T-helper 2 cell (primary cell): ENCODE measurements at places on chromosomes 6 and 20.

GRCh38 chr6:120805276-120805675 lies 529.0 kb downstream of the TBC1D32 start:
- DNase-seq, result no peak

GRCh38 chr6:34671367-34671766 lies 25.2 kb downstream of the ILRUN start:
- no peak for DNase-seq

- no peak for DNase-seq
Observed at GRCh38 chr6:157128235-157128775, 195.0 kb downstream of the TMEM242 start.

GRCh38 chr6:147530132-147531060 lies 21.9 kb downstream of the SAMD5 start:
- no peak for DNase-seq

GRCh38 chr20:56943946-56944945 lies 315.1 kb downstream of the TFAP2C start:
- DNase-seq, result no peak

DNA sequence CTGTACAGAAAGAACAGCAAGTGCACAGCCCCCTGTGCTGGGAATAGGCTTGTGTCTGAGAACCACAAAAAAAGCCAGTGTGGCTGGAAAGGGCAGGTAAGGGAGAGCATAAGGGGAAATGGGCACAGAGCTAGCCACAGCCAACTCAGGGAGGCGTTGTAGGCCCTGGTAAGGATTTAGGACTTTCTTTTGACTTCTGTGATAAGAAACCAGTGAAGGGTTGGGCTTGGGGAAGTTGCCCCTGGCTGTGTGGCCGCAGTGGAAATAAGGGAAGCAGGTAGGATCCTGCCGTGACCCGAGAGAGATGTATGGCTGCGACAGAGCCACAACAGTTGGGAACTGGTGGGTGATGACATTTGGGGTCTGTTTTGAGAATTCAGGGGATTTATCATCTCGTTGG lies 30.0 kb upstream of the PHACTR2 start:
- no peak for DNase-seq

DNA sequence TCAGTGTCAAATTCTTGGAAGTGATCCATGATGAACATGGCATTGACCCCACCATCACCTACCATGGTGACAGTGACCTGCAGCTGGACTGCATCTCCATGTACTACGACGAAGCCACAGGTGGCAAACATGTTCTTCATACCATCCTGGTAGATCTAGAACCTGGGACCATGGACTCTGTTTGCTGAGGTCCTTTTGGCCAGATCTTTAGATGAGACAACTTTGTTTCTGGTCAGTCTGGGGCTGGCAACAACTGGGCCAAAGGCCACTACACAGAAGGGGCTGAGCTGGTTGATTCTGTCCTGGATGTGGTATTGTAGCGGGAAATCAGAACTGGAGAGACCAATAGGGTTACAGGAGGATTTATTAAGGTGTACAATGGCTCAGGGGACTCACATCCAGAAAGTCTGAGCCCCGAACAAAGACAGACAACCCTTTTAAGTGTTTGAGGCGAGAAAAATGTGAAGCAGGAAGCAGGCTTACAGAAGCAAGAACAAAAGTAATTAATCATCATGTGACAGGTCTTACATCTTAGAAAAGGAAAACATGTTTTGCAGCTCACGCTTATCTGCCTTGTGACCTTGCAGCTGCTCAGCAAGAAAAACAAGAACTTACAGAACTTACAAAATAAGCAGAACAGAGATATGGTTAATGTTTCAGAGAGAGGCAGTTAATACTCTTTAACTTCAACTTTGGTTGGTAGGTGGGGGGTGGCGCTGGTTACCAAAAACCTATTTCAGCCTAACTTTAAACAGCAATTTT lies 58.8 kb upstream of the MOCS1 start:
- no peak for DNase-seq

DNA sequence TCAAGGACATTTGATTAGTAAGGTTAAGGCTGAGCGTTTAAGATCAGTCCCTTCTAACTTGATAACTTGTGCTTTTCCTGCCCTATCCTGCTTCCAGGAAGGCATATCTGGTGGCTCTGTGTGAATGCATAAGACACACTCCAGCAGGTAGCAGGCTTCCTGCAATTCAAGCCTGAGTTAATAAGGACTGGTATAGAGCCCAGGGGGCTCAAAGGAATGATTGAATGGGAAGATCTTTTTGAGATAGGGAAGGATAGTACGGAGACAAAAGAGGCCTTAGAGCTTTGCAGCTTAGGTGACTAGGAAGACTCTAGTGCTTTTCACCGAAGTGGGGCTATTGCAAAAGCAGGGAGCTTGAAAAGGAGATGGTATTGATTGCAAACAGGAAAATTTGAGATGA lies 307.1 kb downstream of the GRIK2 start:
- DNase-seq, result no peak

GRCh38 chr20:50138120-50138478 lies 15.4 kb downstream of the PEDS1 start:
- no peak for DNase-seq

GRCh38 chr6:134826889-134827737 lies 122.8 kb downstream of the ALDH8A1 start:
- DNase-seq, result no peak

GRCh38 chr6:86456821-86457220 lies 480.5 kb upstream of the HTR1E start:
- DNase-seq, result no peak

DNA sequence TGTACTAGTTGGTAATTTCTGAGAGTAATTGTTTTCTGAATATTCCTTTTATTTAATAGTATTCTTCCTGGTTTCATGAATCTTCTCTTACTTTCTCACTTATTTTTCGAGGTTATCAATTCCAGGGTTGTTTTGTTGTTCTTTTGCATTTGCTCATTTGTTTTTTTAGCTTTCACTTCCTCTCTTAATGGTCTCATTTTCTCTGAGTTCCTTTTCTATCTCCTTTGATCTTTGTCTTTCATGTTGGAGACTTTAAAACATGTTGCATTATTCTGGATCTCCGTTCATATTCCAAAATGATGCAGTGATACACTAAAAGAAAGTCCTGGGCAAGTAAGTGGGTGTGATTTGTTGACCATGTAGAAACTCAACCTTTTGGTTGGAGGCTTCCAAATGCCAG lies 345.3 kb upstream of the SLC35B3 start:
- DNase-seq, result no peak

GRCh38 chr6:72950114-72950860 lies 275.0 kb downstream of the KHDC1L start:
- DNase-seq, result no peak

DNA sequence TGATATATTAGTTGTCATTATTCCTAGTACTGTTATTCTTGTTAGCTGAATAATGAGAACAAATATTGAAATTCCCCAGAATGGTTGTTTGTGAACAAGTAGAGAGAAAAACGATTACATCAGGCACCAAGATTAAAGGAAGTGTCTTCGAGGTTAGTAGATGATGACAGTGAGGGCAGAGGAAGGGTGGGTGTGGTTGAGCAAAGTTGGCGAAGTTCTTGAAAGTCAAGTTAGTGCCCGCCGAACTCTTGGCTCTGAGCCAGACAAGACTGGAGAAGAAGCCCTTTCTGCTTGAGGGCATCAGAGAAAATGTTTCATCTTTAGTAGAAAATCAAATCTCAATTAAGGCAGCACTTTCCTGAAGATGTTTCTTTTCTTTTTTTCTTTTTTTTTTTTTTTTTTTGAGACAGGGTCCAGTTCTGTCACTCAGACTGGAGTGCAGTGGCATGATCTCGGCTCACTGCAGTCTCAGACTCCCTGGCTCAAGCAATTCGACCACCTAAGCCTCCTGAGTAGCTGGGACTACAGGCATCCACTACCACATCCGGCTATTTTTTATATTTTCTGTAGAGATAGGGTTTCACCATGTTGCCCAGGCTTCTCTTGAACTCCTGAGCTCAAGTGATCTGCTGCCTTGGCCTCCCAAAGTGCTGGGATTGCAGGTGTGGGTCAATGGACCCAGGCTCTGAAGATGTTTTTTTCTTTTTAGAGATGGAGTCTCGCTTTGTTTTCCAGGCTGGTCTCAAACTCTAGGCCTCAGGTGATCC lies 77.1 kb downstream of the SGK1 start:
- peak; percentile 87 for DNase-seq

DNA sequence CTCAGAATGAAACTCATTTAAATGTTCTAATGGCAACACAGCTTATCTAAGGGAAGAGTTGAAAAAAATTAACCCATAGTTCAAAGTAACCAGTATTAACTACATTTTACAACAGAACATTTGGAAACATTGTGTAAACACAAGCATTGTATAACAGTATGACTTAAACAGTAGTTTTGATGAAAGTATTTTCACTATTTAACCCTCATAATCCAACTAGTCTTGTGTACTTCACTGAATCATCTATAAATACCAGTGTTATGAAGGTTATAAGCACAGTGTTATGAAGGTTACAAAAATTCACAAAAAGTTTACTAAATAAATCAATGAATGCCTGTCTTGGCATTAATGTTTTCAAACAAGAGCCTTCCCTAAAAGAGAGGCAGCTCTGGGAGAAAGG lies 66.5 kb downstream of the REV3L start:
- DNase-seq, result no peak

DNA sequence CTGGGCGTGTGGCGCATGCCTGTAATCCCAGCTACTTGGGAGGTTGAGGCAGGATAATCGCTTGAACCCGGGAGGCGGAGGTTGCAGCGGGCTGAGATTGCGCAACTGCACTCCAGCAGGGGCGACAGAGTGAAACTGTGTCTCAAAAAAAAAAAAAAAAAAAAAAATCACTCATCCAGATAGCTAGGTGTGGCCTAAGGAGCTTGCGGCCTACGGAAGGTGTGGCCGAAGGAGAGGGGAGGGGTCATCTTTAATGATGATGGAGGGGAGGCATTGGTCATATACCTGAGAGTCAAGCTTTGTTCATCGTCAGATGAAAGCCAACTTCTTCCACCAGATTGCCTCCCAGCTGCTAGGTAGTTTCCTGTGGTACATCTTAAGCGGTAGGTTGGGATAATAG lies 801 bp upstream of the PPARD start:
- no peak for DNase-seq

DNA sequence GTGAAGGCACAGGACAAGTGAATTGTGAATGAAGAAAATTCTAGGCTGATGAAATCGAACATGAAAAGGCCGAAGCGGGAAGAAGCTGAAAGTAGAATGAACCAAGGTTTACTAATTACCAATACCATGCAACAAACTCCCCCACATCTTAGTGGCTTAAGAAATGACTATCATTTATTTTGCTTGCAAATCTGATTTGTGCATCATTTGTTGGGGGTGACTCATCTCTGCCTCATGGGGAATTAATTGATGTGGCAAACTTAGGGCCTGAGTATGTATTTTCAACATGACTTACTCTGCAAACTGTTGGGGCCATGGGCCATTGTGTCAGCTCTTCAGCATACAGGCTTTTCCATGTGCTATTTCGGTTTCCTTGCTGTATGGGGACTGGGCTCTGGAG lies 26.8 kb downstream of the PPP1R14C start:
- peak; percentile 12 for DNase-seq

- DNase-seq, result no peak
Observed at GRCh38 chr20:62708591-62709536, at the start of gene NTSR1. TSS of gene NTSR1 (plus strand) at chr20:62708836. CDS start at chr20:62709208, 372 bp downstream.

DNA sequence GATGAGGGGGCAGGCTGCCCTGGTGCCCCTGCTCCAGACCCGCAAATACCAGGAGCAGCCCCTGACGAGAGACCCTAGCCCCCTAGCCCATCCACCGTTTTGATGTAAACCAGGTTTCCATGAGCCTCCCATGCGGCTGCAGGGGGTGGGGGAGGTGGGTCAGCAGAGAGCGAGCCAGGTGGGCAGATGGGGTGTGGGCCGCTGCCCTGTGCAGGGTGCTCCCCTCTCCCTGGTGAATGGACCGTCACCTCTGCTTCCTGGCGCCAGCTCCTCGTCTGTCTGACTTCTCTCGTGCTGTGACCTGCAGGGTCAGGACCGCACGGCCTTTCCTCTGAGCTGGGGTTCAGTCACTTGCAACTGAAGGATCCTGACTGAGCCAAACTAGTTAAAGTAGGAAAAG lies 15.7 kb upstream of the BHLHE23 start:
- DNase-seq, result no peak

- no peak for DNase-seq
Observed at GRCh38 chr20:22217712-22218352, 366.5 kb downstream of the FOXA2 start.

GRCh38 chr6:144289006-144289405 lies 3.9 kb downstream of the UTRN start:
- DNase-seq, result no peak

DNA sequence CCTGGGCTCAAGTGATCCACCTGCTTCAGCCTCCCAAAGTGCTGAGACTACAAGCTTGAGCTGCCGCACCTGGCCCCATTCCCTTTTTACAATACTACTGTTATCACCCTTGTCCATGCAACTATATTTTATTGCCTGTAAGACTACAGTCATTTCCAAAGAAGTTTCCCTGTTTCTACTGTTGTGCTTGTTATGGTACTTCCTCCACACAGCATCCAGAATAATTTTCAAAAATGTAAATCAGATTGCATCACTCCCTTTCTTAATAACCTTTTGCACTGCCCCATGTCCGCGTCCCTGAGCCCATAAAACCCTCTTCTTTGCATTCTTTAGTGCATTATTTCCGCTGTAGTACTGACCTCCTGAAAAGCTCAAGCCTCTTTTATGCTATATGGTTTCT lies 128.9 kb upstream of the AKIRIN2 start:
- DNase-seq, result no peak
